Left renal pelvis (tissue), 4 donors: ENCODE measurements at places on chromosomes 3 and 15. TPM values are rescaled to one million over a fixed set of nuclear protein-coding genes. Genes with fewer than 3 reads are reported as not detected.

DNA sequence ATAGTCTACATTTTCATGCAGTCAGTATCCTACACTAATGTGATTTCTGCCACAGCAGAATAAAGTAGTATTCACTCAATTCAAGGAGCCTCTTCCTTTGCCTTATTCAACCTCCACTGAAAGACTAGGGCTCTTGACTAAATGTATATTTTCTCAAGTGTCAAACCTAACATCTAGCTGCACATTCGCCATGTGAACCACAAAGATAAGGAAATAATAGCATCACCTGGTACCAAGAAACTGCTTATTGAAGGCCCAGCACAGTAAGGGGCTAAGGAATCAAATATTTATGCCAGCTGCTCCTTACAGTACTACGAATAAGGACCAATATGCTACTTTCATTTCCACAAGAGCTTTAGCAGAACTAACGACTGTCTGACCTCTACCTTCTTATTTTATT, 1.3 kb downstream of the SRP14 start:
- no peak for DNase-seq

KCNAB1 gene
- 4.4 TPM for polyA plus RNA-seq

DNA sequence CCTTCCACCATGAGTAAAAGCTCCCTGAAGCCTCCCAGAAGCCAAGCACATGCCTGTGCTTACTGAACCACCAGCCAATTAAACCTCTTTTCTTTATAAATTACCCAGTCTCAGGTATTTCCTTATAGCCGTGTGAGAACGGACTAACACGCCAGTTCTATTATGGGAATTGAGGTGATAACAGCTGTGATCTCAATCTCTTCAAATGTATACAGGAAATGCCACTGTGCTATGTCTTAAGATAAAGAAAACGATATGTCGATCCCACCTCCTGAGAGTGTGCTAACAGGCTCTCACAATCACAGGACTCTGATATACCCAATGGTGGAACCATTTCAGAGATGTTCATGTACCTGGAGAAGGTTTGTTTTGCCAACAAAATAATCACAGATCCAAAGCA, 26.2 kb downstream of the CHSY1 start:
- no peak for DNase-seq

- no peak for DNase-seq
Observed at GRCh38 chr3:146585156-146585555, 20.0 kb downstream of the PLSCR5 start.

DHX36 gene
- polyA plus RNA-seq, result 61.6 TPM

CYP1A2 gene
- 0.12 TPM for polyA plus RNA-seq

SH3GL3 gene
- 9.0 TPM for polyA plus RNA-seq

DNA sequence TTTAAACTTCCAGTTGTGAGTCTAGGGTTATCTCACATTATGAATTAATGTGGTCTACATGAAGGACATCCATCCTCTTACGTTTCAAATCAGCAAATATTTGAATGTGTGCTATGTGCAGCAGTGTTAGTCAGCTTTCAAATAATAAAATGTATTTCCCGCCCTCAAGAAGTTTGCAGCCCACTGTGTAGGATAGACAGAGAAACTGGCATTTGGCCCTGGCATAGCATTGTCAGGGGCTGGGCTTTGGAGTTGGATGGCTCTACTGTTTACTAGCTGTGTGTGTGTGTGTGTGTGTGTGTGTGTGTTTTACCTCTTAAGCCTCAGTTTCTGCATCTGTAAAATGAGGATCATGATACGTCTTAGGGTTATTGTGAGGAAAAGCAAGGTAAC, 400.5 kb upstream of the C2CD4B start:
- no peak for DNase-seq

DNA sequence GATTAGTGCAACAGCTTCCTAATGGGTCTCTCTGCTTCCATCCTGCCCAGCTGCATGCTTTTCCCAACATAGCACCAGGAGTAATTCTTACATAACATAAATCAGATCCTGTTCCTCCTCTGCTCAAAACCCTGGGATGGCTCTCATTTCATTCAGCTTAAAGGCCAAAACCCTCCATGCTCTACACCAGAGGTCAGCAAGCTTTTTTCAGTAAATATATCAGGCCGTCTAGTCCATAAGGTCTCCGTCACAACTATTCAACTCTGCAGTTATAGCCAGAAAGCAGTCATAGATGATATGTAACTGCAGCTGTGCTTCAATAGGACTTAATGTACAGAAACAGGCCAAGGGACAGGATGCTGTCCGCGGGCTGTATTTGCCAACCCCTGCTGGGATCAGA, 202.8 kb upstream of the UBE2E2 start:
- no peak for DNase-seq

DNA sequence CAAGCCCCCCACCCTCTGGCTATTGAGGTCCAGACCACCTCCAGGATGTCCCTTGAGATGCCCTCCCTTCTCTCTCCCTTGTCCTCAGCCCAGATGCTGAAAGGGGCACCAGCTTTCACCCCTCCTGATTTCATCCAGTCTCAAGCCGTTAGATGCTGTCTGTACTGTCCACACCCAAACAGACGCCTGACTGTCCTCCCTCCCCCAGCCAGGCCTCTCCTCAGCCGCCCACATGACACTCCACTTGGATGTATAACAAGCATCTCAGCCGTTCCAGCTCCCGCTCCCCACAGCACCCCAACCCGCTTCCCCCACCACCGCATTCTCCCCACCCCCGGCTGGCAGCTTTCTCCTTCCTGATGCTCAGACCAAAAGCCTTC, 25.0 kb upstream of the CYP11A1 start:
- DNase-seq, result no peak

GRCh38 chr3:37981348-37981664, 9.3 kb upstream of the VILL start:
- no peak for DNase-seq

ITGA11 gene
- 5.4 TPM for polyA plus RNA-seq

DNA sequence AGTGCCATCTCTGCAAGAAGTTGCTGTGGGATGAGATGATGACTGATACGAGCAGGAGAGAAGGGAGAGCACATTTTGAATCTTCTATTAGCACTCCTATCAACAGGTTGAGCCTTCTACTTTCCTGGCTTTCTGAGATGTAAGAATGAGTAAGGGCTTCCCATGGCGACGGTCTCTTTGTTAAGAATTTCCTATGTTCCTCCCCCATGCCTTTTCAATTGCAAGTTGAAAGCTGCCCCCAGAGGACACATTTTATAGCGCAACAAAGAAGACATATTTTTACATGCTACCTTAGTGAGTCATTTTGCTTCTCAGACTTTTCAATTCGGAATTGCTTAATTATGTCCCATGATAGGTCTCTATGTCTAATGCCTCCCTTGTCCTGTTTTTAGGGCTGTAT, 71.3 kb upstream of the LRTM1 start:
- DNase-seq, result no peak

DNA sequence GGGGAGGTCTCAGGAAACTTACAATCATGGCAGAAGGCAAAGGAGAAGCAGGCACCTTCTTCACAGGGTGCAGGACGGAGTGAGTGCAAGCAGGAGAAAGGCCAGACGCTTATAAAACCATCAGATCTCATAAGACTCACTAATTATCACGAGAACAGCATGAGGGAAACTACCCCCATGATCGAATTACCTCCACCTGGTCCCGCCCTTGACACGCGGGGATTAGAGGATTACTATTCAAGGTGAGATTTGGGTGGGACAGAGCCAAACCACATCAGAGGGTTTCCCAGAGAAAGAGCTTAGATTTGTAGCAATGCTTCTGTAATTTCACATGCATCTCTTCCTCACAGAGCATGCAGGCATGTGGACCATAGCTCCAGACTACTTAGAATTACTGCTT, 615.7 kb upstream of the UBE2E2 start:
- no peak for DNase-seq

- DNase-seq, result no peak
Observed at GRCh38 chr3:172249039-172249438, 199.2 kb downstream of the GHSR start.

DNA sequence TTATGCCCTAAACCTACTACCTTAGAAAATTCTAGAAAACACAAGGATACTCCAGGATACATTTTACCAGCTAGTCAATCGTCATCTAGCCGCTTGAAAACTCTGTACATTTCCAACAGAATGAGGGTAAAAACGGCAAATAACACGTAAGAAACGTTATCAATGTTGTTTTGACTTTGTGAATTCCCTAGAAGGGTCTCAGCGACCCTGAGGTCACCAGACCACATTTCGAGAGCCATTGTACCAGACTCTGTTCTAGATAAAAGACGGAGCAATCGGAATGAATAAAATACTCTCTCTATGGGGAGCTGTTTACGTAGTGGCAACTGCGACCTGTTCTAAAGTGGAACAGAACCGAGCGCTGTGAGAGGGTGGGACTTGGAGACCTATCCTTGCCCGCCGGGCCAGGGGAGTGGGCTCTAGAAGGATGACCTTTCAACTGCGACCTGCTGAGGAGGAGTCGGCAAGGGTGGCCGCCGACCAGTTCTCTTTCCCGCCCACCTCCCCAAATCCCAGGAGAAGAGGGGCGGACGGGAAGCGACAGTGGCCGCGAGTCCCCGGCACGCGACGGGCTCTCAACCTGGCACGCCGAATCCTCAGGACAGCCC, 778 bp upstream of the AP4E1 start:
- DNase-seq, result peak; percentile 25

- no peak for DNase-seq
Observed at GRCh38 chr15:25869701-25870100, 6.6 kb upstream of the ATP10A start.

GRCh38 chr3:111963424-111963823, 15.4 kb upstream of the ABHD10 start:
- DNase-seq, result no peak
